ENCODE measurements at places on chromosomes 16 and 17. TPM values are rescaled to one million over a fixed set of nuclear protein-coding genes. Genes with fewer than 3 reads are reported as not detected.

- DNase-seq = no peak
- H3K27ac ChIP-seq = peak overlapping the region; percentile 48
- no peaks in the 10 kb centered on the region for H3K27me3 ChIP-seq
- H3K4me1 ChIP-seq = peaks cover 31% of the 10 kb centered on the region
- no peaks in the 10 kb centered on the region for H3K36me3 ChIP-seq
- H3K4me3 ChIP-seq = peak overlapping the region; percentile 9
These were observed 27.5 kb downstream of the ZCCHC14 start for GRCh38 chr16:87465306-87465705.

DNA sequence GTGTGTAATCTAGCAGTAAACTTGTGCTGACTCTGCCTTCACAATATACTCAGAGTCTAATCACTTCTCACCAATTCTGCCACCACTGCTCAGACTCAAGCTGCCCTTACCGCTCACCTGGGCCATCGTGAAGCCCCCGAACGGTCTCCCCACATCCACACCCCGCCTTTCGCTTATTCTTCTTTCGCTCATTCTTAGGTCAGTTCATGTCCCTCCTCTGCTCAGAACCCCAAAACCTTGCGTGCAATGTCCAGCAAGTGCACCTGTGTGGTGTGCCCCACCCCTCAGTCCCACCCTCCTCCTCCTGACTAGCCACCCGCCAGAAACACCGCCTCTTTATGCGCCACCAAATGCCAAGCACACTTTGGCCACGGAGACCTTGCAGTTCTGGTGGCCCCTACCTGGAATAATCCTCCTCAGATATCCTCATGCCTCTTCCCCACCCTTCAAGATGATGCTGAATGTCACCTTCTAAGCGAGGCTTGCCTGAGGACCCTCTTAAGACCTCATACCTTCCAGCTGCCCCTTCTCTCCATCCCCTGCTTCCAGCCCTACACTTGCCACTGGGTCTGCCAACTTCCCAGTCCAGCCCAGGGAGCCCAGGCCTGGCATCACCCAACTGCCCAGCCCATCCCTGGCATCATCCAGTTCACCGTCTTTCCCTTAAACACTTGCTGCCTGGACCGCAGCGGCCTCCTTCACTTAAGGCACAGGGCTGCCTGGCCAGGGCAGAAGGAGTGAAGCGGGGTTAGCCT is 34.3 kb upstream of the RBFOX3 start:
- H3K4me3 ChIP-seq = no peak overlapping the region
- DNase-seq = peak; percentile 38
- H3K36me3 ChIP-seq = no peaks in the 10 kb centered on the region
- H3K27me3 ChIP-seq = no peaks in the 10 kb centered on the region

DNA sequence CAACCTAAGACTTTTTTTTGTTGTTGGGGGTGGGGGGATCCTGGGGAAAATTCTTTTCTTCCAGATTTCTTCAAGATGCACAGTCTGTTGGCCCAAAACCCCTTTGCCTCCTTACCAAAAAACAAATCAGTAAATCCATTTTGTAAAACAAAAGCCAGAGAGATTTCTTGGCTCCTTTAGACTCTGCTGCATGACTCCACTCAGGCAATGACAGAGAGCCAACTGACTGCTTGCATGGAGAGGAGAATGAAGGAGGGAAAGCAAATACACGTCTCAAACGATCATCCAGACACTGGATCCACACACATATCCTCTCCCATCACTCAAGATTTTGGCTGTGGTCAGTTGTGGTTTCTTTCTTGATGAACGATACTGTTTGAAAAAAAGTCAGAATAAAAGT is 13.8 kb downstream of the COPRS start:
- no peak overlapping the region for H3K4me3 ChIP-seq
- peaks cover 8% of the 10 kb centered on the region for H3K27me3 ChIP-seq
- no peak overlapping the region for H3K27ac ChIP-seq

- no peak overlapping the region for H3K27ac ChIP-seq
- DNase-seq = no peak
- no peaks in the 10 kb centered on the region for H3K4me1 ChIP-seq
- no peak overlapping the region for H3K4me3 ChIP-seq
- H3K36me3 ChIP-seq = no peaks in the 10 kb centered on the region
- H3K27me3 ChIP-seq = no peaks in the 10 kb centered on the region
These were observed 111.6 kb upstream of the HAS3 start for GRCh38 chr16:68993885-68994284.

DNA sequence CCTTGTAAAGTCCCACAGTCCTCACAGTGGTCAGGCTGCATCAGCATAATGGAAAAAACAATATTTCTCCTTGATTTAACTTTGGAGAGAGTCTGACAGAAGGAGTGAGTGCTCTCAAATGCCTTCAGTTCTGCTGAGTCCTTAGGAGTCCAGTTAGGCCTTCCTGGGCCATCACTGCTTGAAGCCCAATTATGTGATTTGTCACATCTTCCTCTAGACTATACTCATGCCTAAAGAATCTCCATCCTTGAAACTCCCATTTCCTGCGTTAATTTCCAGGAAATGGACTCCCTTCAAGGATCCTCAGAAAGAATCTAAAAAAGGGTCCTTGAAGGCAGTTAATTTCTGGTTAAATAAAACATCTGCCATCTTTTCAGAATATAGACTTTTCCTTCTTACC is 52.8 kb downstream of the SLFN5 start:
- no peaks in the 10 kb centered on the region for H3K36me3 ChIP-seq
- no peak for DNase-seq
- no peaks in the 10 kb centered on the region for H3K4me1 ChIP-seq
- no peaks in the 10 kb centered on the region for H3K27me3 ChIP-seq
- H3K4me3 ChIP-seq = no peak overlapping the region

DNA sequence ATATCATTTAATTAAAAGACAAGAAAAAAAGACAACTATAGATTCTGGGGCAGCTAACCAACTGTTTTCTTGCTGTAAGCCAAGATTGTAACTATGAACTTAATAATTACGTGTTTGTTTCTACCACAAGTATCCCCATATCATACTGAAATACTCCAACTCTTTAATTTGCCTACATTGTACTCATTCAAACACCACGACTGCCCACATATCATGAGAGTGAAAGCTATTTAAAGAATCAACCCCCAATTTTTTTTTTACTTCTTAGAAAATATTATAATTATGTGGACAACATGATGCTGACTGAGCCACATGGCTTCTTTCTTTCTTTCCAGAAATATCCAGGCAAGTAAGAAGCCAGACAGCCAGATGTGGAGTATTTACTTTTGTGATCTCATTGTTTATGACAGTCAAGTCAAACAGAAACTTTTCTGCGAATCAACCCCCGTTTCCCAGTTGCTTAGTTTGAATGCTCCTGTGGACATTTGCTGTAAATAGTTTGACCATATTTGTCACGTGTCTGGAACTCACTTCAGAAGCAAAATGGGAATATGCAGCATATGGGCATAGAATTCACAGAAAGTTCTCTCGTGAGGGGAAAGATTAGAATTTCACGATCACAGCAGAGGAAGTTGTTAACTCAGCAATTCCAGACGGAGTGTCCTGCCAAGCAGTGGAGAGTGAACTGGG is 126.8 kb upstream of the PSMD7 start:
- DNase-seq = no peak
- H3K4me1 ChIP-seq = no peaks in the 10 kb centered on the region
- H3K4me3 ChIP-seq = no peak overlapping the region
- H3K27me3 ChIP-seq = no peaks in the 10 kb centered on the region
- no peaks in the 10 kb centered on the region for H3K36me3 ChIP-seq
- H3K27ac ChIP-seq = no peak overlapping the region

GRCh38 chr17:43734376-43734775 is 24.2 kb downstream of the SOST start:
- no peaks in the 10 kb centered on the region for H3K27me3 ChIP-seq
- no peaks in the 10 kb centered on the region for H3K36me3 ChIP-seq
- no peak overlapping the region for H3K27ac ChIP-seq
- no peak overlapping the region for H3K4me3 ChIP-seq
- no peaks in the 10 kb centered on the region for H3K4me1 ChIP-seq
- no peak for DNase-seq

GRCh38 chr17:45305530-45306087 is 11.2 kb downstream of the MAP3K14 start:
- no peak overlapping the region for H3K4me3 ChIP-seq
- DNase-seq = no peak
- peaks cover 7% of the 10 kb centered on the region for H3K36me3 ChIP-seq
- H3K4me1 ChIP-seq = peaks cover 57% of the 10 kb centered on the region

DNA sequence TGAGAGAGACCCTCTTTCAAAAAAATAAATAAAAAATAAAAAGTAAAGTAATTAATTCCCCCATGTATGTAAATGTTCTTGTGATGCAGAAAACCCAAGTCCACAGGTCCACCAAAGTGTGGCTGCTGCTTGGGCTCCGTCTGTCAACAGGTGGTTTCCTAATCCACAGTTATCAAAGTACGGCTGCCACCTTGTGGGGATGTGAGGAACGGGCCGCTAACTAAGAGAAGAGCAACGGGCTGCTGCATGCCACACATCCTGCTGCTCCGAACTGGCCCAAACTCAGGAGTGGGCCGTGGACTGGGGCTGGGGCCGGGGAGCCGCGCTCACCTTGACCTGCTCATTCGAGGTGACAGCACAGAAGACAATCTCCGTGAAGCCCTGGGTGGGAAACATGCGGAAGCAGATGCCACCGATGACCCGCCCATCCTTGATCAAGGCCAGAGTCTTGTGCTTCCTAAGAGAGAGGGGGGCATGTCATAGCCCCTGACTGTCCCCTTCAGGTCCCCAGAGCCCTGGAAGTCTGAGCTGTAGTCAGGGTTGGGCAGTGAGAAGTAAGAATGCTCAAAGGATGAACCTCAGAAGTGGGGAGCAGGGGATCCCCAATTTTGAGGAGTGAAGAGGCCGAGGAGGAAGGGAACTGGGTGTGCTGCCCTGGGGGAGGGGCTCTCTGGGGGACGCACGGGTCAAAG is 4.3 kb downstream of the KAT2A start:
- peaks cover 25% of the 10 kb centered on the region for H3K4me1 ChIP-seq
- DNase-seq = peak; percentile 87
- H3K27ac ChIP-seq = no peak overlapping the region
- H3K27me3 ChIP-seq = no peaks in the 10 kb centered on the region
- no peak overlapping the region for H3K4me3 ChIP-seq

Gene ASB16
- polyA plus RNA-seq = 0.10 TPM

DNA sequence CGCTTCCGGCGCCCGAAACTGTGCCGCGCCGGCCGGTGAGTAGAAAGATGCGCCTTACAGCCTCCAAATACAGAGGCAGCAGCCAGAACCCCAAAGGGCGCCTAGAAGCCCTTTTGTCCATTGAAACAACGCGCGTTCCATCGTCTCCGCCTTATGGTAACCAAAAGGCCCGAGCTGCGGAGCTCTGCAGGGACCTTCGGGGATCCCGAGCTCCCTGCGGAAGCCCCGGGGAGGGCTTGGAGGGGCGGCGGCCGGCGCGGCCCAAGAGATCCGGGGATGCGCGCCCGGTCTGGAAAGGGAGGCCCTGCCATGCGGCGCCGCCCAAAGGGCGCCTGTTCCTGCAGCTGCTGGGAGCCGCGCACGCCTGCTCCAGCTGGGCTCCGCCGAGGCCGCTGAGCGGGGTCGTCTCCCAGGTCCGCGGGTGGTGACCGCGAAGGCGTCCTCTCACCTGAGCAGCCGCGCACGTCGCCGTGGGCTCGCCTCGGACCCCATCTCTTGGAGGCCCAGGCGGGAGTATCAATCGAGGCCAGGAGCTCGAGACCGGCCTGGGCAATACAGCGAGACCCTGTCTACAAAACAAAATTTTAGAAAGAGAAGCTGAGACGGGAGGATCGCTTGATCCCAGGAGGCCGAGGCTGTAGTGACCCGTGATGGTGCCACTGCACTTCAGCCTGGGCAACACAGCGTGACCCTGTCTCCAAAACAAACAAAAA is 742 bp upstream of the FBXO31 start:
- H3K36me3 ChIP-seq = no peaks in the 10 kb centered on the region
- peak overlapping the region; percentile 87 for H3K4me3 ChIP-seq
- no peak for DNase-seq
- peak overlapping the region; percentile 78 for H3K27ac ChIP-seq
- no peaks in the 10 kb centered on the region for H3K27me3 ChIP-seq

DNA sequence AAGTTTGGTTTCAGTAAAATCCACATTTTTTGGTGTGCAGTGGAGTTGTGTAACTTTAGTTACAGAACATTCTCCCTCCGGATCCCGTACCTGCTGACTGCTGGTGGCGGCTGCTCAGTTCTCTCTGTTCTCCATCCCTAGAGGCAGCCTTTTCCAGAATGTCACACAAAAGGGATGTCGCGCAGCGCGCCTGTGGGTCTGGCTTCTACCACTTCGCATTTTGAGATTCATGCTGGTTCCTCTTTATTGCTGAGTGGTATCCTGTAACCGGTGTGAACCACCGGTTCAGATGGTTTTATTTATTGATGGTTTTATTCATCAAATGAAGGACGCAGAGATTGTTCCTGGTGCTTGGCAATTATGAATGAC is 981 bp upstream of the CEP131 start:
- H3K4me1 ChIP-seq = peaks cover 18% of the 10 kb centered on the region
- H3K27ac ChIP-seq = no peak overlapping the region
- H3K4me3 ChIP-seq = peak overlapping the region; percentile 41
- no peaks in the 10 kb centered on the region for H3K27me3 ChIP-seq
- no peak for DNase-seq

DNA sequence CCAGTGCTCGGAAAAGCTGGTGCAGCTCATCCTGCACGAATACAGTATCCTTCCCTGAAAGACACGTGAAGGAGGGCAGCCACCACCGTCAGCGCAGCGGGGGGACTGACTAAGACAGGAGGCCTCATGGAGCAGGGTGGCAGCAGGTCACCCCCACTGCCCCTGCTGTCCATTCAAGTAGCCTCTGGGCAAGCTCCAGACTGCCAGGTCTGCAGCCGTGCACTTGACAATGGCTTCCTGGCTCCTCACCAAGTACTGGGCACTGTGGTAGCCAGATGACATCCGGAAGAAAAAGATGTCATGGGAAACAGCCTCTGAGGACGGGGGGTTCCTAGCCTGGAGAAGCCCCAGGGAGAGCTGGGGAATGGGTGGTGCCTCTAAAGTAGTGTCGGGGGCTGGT is 7.9 kb upstream of the MYO15A start:
- H3K27ac ChIP-seq = no peak overlapping the region
- H3K36me3 ChIP-seq = peaks cover 21% of the 10 kb centered on the region
- no peak for DNase-seq
- H3K27me3 ChIP-seq = no peaks in the 10 kb centered on the region
- no peak overlapping the region for H3K4me3 ChIP-seq

Gene PRAC1
- polyA plus RNA-seq = not detected

Measured in CD8-positive, alpha-beta memory T cell (primary cell).